AG04450 (cell line): ENCODE measurements at places on chromosomes 2 and 18.

- DNase-seq = no peak
These were observed 87.6 kb downstream of the SPATS2L start for GRCh38 chr2:200394045-200394444.

- no peak for DNase-seq
These were observed 26.6 kb upstream of the DYSF start for GRCh38 chr2:71426721-71427120.

GRCh38 chr2:460861-461260, 173.0 kb upstream of the ALKAL2 start:
- DNase-seq = no peak

DNA sequence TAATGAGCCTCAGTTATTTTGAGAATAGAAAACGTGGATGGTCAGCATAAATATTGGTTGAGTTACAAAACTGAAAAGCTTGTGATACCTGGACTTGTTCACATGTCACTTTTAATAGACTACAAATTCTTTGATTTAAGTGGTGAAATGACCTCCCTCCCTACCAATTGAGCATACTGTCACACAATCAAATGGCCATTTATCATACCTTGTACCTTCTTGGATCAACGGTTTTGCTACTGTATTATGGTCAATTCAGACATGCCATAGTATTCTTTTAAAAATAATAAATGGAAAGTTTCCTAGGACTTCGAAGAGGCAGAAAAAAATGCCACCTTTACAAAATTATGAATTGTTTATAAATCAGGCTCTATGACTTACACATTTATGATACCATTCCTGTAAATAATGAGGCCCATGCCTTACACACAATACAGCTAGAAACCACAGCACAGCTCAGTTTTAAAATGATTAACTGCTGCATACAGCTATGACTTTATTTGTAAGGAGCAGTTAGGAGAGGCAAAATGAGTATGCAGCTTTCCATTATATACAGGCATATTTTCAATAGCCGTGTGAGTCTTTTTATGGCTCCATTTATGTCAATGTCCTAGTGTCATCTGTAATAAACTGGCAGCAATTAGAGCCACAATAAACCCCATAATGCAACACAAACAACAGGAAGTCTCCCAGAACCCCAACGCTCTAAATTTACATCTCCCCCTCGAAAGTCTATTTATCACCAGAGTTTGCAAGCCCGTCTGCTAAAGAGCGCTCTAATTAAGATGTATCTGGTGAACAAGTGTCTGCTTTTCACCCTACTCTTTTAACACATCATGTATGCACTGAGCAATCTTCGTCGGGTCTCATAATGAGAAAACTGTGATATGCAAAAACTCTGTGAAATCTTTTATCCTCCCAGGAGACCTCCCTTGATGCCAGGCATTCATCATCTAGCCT, 176.1 kb downstream of the ZNF521 start:
- DNase-seq = no peak

- DNase-seq = no peak
These were observed 152.4 kb downstream of the MTCL1 start for GRCh38 chr18:8857806-8858205.

DNA sequence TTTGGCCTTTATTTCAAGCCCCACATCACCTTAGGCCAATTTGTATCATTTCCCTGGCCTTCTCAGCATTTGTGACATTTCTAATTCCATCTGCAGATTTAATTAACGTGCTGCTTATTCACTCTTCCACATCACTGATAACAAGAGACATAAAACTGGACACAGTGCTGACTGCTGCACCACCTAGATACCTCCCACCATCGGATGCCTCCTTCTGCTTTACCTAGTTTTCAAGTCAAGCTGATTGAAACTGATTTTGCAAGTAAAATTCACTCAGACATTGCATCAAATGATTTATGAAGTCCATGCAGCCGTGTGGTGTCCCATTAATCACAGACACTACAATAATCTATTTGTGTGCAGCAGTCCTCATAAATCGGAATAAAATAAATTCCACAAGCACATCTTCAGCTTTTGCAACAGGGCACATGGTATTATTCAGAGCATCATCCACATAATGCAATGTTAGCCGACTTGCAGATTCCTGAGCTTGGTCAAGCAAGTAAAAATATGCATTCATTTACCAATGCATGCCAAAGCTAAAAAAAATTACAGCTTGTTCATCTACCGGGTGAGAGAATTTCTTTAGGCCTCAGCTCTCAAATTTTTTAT, 15.9 kb upstream of the CRIM1 start:
- no peak for DNase-seq

DNA sequence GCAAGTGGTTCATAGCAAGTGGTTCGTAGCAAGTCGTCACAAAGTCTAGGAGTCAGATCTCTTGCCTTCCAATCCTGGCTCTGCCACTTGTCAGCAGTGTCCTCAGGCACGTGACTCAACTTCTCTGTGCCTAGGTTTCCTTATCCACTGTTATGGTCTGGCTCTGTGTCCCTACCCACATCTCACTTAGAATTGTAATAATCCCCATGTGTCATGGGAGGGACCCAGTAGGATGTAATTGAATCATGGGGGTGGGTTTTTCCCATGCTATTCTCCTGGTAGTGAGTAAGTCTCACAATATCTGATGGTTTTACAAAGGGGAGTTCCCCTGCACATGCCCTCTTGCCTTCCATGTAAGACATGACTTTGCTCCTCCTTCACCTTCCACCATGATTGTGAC, 51.8 kb upstream of the AP1S3 start:
- DNase-seq = no peak

GRCh38 chr2:30789670-30790210, 17.5 kb downstream of the CAPN13 start:
- no peak for DNase-seq

DNA sequence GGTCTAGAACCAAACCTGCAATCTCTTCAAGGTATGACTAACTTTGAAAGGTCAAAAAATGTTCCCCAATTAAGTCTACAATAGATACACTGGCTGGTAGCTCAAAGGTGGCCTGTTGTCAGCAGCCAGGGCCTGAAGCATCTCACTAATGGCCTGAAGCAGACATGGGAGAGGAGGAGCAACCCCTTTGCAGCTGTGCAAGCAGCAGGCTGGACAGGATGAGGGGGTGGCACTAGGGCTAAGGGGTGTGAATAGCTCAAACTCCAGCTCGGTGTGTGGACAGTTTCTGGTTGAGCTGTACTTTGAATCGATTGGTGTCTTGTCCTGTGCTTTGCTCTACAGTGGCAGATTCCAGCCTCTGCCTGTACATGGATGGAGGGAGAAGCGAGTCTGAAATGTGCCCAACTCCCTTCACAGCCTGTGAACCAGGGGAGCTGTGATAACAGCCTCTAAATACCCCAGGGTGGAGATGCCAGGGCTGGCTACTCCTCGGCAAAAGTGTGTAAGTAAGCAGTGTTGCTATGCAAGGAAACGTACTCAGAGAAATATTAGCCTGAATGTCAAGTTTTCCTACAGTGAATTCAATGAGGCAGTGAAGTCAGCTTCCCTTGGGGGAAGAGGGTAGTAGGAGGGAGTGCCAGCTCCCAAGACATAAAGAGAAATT, 34.7 kb upstream of the DTNB start:
- no peak for DNase-seq

DNA sequence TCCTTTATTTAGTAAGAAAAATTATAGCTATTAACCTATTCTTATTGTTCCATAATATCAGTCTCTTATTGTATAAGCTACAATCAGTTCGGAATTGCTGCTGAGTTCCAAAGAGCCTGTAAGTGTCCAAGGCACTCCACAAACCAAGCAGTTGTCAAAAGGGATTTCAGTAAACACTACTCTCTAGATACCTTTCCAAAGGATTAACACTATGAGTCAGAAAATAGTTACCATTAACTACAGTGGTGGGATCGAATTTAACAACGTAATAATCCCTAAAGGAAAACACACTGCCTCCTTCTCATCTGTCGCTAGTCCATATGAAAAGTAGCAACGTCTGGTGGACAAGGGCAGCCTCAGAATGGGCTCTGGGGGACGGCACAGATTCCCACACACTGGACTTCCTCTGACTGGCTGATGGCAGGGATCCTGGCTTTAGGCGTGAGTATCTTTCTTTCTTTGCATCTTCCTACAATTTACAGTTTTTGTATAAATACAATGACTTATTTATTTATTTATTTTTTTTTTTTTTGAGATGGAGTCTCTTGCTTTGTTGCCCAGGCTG, 8.8 kb downstream of the TGFBRAP1 start:
- DNase-seq = no peak

DNA sequence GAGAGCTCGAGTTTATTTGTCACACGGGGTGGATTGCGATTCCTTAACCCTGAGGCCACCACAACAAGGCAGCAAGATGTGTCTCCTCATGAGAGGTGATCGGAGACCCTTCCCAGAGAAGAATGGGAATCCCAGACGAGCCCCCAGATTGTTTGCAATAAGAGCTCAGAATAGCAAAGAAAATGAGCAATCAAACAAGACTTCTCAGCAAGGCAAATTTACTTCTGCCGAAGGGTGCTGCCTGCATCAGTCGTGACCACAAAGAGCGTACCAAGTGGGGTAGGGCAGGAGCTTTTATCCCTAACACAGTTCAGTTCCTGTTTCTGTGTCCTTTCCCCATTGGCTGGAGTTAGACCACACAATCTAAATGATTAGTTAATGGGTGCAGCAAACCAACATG, 237.5 kb upstream of the SYT4 start:
- no peak for DNase-seq

DNA sequence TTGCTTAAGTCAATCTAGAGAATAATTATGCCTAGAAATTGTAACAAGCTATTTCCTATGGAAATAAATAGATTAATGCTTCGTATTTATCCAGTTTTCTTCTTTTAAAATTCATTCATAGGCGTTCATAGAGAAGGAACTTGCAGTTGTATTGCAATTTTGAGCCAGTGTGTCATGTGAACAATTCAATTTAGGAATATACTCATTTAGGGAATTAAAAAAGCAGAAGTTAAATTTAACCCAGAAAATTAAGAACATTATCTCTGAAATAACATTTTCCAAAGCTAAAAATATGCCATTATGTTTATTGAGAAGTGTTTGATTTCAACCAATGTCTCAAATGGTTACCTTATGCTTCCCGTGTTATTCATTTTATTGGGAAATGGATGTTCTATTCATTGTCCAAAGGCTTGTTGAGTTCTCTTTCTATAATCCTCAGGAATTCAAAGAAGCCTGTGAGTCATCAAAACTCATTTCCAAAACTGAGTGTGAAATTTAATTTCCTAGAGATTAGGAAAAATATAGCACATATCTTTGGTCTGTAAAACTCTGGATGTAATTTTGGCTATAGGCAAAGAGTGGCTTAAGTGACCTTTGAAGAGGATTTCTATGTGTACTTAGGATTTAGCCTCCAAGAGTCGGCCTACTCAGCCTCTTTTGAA, 99.7 kb downstream of the SLC8A1 start:
- no peak for DNase-seq

DNA sequence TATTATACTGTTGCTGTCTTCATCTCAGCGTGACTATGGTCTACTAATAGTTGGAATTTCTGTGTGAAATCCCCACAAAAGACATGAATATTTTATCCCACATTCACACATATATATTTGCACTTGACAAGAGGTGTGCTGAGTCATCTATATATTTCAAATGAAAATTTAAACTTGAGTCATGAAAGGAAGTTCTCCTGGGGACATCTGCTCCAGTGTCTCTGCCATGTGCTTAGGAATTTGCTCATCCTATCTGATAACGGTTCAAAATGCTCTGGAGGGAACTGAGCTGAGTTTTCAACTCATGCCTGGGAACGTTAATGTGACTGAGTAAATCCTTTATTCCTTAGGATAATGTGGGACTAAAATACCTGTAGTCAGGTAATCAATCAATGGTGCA, 326.2 kb upstream of the MEX3C start:
- DNase-seq = no peak

- peak; percentile 48 for DNase-seq
These were observed 133.1 kb downstream of the MREG start for GRCh38 chr2:215879977-215880940.

- no peak for DNase-seq
These were observed 118.1 kb downstream of the FOXI3 start for GRCh38 chr2:88334418-88334817.

GRCh38 chr18:44541781-44542180, 138.9 kb upstream of the SETBP1 start:
- DNase-seq = no peak

GRCh38 chr2:84631047-84631446, 114.7 kb downstream of the DNAH6 start:
- DNase-seq = peak; percentile 16

DNA sequence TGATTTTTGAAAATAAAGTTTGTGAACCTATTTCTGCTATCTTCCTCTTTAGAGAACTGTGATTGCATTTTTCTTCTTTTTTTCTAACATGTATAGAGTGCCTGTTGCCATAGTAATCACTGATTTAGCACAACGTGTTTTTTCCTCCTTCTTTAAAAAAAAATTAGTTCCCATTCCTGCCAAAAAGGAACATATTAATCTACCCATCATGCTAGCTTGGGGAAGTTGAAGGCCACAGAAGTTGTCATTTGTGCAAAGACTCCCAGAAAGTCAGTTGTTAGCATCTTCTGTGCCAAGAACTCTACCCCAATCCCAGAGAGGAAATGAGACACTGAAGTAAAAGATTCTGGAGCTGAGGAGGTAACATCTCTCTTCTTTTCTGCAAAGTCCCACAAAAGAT, 57.3 kb downstream of the SLC8A1 start:
- no peak for DNase-seq

GRCh38 chr18:79379931-79380815, 15.6 kb upstream of the NFATC1 start:
- no peak for DNase-seq

DNA sequence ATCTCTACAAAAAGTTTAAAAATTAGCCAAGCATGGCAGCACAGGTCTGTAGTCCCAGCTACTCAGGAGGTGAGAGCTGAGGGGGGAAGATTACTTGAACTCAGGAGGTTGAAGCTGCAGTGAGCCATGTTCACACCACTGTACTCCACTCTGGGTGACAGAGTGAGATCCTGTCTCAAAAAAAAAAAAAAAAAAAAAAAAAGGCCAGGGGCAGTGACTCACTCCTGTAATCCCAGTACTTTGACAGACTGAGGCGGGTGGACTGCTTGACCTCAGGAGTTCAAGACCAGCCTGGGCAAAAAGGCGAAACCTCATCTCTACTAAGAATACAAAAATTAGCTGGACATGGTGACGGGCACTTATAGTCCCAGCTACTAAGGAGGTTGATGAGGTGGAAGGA, 37.0 kb downstream of the PUM2 start:
- DNase-seq = no peak

DNA sequence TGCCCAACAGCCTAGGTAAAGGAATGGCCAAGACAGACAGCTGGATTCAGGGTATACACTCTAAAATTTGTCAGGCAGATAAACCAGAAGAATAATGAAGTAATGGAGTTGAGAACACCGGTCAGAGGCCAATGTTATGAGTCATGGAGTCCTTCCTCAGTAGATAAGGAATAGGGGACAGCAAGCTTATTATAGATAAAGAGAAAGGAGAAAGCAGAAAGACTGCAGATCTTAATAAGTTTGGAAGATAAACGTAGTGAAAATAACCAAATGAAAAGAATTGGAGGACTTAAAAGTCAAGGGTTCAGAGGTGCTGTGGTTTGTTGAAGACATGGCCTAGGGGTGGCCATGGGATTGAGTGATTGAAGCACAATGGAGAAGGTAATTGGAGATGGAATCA, 63.5 kb upstream of the NFE2L2 start:
- DNase-seq = no peak

- no peak for DNase-seq
These were observed 28.2 kb downstream of the KCNG2 start for GRCh38 chr18:79825913-79826312.
